ENCODE measurements at places on chromosomes 12 and 14. TPM values are rescaled to one million over a fixed set of nuclear protein-coding genes. Genes with fewer than 3 reads are reported as not detected.

AICDA gene
- not detected for total RNA-seq

FAM181A gene
- total RNA-seq: not detected

DNA sequence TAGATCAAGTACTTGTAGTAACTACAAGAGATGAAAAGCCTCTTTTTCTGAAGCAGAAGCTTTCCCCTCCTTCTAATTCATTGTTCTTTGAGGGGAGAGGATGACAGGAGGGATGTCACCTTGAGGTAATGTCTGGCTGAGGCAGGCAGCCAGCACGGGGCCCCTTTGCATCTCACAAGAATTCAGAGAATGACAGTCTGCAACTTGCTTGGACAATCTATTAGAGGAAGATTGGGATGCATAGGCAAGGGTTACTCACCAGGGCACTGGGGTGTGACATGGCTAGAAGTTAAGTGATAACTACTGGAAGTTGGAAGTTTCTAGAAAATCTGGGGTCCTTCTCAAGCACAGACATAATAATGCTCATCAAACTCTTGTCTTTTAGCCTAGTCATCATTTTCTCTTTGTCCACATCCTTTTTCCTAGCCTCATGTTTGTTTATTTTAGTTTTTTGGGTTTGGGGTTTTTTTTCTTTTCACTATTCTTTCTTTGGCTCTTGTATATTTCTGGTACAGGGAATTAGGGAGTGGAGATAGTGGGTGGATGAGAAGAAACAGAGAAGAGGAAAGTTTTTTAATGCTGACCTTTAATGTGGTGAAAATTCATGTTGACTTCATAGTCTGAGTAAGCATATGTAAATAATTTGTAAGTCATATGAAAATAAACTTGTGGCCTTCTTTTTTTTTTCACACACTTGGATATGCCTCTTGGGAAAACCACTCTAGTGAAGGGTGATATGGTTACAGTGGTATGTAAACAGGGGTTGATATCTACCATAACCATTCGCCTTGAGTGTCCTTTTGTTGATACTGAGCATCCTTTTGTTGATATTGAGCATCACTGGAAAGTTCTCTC, 55.1 kb downstream of the TTLL5 start:
- peak; percentile 57 for DNase-seq

- no peak for DNase-seq
Observed at GRCh38 chr12:77485961-77486854, 344.5 kb upstream of the NAV3 start.

- peak; percentile 71 for DNase-seq
Observed at GRCh38 chr12:57242329-57242690, 8.7 kb downstream of the STAC3 start.

DNA sequence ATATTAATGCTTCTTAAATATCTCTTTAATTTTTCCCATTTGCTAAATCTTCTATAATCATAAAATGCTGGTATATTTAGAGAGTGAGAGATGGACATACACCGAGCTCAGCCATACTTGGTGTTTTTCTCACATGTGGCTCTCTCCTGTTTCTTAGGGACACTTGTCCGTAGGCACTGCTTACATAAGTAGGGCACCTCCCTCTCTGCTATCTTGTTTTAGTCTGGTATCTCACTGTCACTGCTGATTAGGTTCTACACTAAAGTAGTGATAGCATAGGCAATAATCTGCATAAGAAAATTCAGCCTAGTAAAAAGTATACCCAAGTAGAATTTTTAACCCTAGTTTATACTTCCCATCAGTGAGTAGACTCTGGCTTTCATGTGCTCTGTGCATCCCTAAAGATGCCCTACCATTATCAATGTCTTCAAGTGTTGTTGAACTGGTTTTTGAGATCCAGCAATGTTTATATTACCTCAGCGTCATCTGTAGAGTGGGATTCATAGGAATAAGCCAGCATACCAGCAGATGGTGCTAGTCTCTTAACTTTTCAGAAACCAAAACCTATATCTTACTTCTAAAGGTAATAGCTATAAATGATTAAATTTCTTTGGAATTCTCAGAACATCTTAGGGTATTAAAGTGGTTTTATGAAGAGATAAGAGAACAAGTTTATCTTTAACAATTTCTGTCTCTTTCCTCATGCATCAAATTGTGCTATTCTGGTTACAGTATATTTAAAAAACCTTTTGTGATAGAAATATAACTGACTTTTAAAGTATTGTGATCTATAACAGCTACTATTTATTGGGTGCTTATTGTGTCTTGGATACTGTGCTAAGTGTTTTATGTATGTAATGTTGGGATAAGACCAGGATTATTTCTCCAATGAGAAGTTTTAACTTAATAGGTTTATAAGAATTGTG, 32.9 kb downstream of the ARID2 start:
- peak; percentile 26 for DNase-seq

GRCh38 chr14:60989599-60989998, 8.6 kb downstream of the SLC38A6 start:
- no peak for DNase-seq

GRCh38 chr12:88633312-88633711, 53.0 kb upstream of the KITLG start:
- DNase-seq: no peak
